Iris pigment epithelial cell (primary cell): ENCODE measurements at places on chromosomes 12 and 14.
A peak's percentile ranks its signal among the peaks of the same experiment; 100 is the strongest.

- no peak for DNase-seq
Observed at GRCh38 chr14:92459030-92459949, 54.3 kb upstream of the RIN3 start.

GRCh38 chr14:100305324-100306100, 732 bp downstream of the SLC25A29 start:
- DNase-seq: no peak

DNA sequence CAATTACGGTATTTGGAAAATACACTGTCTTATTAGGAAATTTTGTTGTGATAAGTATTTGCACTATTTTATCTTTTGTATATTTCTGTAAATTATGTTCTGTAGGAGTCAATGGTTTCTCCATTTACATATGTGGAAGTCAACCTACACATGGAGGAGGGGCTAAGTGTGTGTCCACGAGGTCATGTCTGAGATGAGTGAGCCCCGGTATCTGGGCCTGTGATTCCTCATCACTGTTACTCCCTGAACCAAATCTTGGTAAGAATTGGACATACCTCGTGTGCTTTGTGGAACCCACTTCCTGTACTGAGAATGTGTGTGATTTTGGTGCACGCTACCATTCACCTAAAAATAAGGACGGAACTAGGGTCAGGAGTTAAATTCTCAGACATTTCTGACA, 1105.5 kb downstream of the TMEM121 start:
- no peak for DNase-seq

DNA sequence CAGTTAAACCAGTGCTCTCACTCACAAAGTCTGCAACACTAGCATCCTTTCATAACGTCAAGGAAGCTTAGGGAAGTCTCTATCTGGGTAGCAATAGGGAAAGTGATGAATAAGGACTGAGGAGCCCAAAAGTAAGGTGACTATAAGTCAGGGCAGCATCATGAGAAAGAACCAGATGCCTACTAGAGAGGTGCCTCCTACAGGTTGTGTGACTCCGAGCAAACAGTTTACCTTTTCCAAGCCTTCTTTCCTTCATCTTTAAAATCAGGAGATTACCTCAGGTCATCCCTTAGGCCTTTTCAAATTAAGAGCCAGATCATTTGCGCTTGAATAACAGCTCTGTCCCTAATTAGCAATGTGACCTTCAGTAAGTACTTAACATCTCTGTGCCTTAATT, 40.2 kb downstream of the RTN1 start:
- DNase-seq: no peak

DNA sequence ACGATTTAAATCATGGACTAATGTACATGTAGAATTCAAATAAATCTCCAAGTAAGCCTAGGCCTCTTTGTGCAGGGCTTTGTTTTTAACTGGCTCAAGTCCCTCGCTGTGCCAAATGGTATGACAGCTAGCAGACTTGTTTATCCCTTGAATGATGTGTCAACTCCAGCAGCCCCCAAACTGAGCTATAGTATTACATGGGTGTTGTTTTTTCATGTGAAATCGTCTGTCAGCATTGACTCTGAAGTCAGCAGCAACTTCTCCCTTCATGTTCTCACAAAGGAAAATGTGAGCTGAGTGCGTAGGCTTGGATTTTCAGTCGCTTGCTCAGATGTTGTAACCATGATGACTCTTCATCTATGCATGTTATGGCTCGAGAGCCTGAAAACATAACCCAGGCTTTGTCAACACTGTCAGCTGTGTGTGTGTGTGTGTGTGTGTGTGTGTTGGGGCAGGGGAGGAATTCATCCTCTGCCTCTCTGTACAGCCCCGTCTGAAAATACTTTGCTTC, 73.3 kb downstream of the PTHLH start:
- peak; percentile 99 for DNase-seq

GRCh38 chr14:50395448-50395847, 1.2 kb downstream of the CDKL1 start:
- peak; percentile 21 for DNase-seq

DNA sequence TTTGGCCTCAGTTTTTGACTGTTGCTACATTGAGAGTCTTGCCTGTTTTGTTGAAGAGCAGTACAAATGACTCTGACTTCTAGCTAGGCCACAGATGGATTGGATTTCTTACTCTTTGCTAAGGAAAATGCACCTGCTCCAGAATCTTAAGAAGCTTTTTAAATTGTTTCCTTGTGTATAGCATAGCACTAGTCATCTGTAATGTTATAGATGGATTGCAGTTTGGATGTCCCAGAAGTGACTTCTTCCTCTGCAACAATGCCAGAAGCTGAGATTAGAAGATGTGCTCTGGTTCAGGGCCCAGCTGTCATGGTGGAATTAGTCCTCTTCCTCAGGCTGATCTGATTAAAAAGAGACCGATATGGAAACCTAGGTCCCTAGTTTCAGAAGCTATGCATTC, 67.9 kb downstream of the DAAM1 start:
- DNase-seq: no peak

GRCh38 chr14:88248606-88249005, 74.5 kb downstream of the KCNK10 start:
- peak; percentile 32 for DNase-seq

DNA sequence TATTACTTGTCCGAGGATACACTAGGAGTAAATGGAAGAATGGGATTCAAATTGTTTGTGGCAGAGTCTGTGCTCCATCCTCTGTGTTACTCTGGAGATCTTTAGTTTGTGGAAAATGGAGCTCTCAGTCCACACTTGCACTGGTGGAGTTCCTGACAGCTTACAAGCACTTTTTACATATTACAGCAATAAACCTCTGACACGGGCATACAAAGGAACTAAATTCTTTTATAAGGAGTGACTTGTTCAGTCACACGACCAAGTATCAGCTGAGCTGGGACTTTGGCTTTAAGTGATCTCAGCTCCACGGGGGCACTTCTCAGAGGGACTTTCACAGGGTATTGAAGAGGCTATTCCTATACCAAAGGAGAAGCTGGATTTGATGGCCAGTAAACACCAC, 417.5 kb downstream of the LRIG3 start:
- DNase-seq: no peak

GRCh38 chr14:68741839-68742470, 50.9 kb downstream of the ZFP36L1 start:
- DNase-seq: no peak

- no peak for DNase-seq
Observed at GRCh38 chr14:21023817-21024584, 860 bp downstream of the NDRG2 start.

DNA sequence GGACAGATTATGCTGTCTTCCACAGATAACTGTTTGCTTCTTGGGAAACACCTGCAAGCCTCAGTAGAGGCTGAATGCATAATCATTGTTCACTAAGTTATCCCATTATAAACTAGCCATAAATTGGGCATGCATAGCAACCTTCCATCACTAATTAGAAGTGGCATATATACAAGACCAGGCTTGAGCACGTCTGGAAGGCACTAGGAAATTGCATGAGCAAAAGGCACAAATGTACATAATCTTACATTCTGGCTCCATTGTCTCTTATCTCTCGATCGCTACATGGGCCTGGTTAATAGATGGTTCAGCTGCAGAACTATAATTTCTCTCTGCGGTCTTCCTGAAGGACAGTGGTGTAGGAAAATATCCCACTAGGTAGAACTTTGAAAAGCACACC, 679.2 kb downstream of the RPL10L start:
- no peak for DNase-seq

DNA sequence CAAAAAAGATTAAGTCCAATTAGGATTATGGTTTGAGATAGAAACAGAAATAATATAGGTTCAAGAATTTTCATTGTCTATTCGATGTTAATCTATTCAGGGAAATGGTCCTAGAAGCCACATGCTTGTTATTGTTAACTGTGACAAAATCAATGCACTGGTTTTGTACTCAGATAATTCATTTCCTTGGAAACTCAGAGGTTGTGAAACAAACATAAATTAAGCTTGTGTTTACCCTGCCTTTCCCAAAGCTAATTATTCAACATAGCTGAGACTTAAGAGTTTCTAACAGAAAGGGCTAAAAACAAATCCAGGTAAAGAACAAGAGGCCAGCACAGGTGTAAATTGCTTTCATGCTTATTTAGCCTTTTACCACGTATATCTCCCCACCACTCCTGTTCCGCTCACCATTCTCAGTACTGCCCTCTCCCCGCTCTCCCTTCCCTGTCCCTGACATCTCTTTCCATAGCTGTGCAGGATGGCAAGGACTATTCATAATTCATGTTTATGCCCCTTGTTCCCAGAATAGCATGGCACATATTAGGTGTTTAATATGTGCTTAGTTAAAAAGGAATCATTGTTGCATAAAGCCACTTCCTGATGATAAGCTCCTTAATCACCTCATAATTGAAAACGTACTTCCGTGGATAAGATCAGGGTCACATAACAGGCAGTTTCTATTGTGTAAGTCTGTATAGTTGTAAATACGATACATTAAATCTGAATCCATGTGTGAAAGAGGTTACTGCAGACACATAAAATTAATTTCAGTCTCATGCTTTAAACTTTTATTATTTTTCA, 131.8 kb upstream of the USP15 start:
- DNase-seq: no peak

DNA sequence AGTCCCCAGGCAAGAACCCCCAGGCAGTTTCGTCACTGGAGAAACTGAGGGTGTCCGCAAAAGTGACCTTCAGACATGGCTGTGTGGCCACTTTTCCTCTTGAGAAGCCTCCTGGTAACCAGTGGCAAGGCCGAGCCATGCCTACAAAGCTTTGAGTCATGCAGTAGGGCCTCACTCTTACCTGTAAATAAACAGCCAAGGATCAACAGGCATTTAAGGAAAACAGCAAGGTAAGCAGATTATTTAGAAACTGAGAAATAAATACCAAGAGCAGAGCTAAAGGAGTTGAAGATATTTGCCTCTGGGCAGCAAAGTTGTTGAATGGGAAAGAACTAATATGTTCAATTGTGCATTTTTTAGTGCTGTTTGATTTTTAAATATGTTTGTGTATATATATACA, 141.0 kb upstream of the BCL2L14 start:
- no peak for DNase-seq

GRCh38 chr14:32004300-32004699, 72.8 kb upstream of the ARHGAP5 start:
- peak; percentile 86 for DNase-seq
